Stimulated activated CD8-positive, alpha-beta memory T cell treated with anti-CD3 and anti-CD28 coated beads, Interleukin-7, amount 100 ng/mL, for 48 hours (primary cell): ENCODE measurements at places on chromosomes 3 and 15.

GRCh38 chr3:49411535-49411967, 225 bp downstream of the RHOA start:
- no peak for DNase-seq

DNA sequence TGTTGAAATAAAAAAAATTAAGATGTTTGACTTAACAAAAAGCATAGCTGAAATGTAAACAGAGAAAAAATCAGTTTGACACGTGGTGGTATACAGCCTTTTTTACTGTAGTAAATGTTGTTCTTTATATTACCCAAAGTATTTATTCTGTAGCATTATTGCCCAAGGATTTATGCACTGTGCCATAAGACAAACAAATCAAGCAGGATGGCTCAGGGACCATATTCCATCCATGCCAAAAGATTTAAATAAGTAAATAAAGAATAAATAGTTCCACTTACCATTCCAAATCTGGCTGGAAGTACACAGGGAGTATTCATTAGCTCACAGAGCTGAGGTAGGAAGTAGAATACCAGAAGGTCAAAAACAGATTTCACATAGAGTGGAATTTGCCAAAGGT, 666.7 kb upstream of the CADM2 start:
- no peak for DNase-seq

GRCh38 chr3:189947948-189948723, 172.6 kb downstream of the P3H2 start:
- no peak for DNase-seq

GRCh38 chr15:100353449-100353848, 11.7 kb upstream of the ADAMTS17 start:
- DNase-seq = no peak

GRCh38 chr3:62546266-62546665, 172.9 kb upstream of the FEZF2 start:
- DNase-seq = no peak

- DNase-seq = no peak
Measured at GRCh38 chr15:70507772-70508371, 255.5 kb downstream of the UACA start.

- no peak for DNase-seq
Measured at GRCh38 chr3:194103983-194104751, 31.8 kb upstream of the HES1 start.

- no peak for DNase-seq
Measured at GRCh38 chr3:110166791-110167190, 829.4 kb upstream of the DPPA4 start.

GRCh38 chr3:54696313-54696712, 231.5 kb downstream of the LRTM1 start:
- DNase-seq = no peak

DNA sequence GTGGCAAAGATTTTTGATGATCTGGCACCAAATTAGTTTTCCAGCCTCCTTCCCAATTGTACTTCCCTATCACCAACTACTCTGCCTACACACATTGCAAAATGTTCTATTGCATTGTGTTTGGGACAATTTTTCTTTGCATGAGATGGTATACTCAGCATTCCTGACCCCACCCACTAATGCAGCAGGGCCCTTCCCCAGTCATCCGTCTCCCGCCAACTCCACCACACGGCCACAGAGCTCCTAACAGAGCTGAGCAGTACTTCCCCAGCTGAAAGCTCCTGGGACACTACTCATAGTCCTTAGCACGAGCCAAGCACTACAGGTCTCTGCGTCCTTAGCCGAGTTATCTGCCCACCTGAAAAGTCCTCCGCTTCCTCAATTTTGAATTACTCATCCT, 34.2 kb downstream of the TXNRD3 start:
- no peak for DNase-seq

- DNase-seq = no peak
Measured at GRCh38 chr15:48109856-48110531, 10.8 kb upstream of the SLC24A5 start.

DNA sequence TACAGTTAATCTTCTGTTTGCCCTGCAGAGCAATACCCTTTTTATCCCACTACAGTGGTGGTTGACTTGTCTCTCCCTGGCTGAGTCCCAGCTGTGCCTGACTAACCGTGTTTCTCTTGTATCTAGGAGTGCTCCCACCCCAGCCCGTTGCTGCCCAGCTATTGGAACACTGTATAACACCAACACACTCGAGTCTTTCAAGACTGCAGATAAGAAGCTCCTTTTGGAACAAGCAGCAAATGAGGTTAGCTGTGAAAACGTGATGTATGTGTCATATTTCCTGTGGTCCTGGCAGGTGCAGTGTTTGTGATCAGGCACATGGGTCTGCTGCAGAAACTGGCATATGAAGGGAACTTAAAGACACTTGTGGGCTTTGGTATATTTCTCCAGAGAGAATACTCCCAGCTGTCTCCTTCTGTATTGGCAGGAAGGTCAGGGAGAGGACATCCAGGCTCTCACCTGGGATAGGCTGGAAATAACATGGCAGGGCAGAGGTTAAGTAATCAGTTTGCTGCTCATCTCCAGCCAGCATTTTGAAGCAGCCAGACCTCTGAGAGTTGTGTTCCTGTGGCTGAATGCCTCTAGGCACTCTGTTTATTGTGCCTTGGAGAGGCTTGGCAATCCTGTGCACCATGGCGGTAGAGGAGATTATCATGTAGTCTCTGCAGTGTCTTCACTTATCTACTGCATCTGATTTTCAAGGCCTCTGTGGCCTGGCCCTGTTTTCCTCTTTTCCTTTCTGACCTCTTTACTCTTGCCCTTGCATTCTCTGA, 34.8 kb downstream of the ATG7 start:
- DNase-seq = no peak

DNA sequence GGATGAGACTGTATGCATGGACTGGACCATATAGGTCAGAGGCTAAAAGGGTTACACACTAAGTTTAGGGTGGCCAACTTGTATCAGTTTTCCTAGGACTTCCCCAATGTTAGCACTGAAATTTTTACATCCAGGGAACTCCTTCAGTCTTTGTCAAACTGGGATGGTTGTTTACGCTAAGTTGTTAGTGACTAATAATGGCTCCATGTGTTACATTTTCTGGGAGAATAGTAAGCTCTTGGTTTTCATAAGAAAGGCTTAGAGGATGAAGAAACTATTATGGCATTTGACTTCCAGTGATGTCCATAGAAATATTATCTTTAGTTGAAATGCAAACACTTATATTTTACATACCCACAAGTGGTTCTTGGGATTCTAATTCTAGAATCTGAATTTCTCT, 57.9 kb upstream of the ST3GAL6 start:
- no peak for DNase-seq

DNA sequence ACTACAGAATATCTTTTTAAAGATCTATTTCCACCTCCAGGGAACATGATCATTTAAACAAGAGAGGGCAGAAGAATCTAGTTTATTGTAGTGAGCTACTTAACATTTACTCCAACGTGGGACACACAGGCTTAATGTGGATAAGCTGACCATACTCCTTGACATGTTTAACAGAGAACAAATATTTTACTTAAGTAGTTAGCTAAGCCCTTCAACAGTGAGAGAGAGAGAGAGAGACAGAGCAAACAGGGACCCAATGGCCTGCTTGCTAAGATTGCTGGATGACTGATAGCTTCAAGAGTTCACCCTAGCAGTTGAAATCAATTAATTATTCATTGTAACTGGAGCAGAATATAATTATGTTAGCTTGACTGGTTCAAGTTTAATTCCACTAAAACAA, 158.6 kb downstream of the ADAM10 start:
- DNase-seq = no peak

DNA sequence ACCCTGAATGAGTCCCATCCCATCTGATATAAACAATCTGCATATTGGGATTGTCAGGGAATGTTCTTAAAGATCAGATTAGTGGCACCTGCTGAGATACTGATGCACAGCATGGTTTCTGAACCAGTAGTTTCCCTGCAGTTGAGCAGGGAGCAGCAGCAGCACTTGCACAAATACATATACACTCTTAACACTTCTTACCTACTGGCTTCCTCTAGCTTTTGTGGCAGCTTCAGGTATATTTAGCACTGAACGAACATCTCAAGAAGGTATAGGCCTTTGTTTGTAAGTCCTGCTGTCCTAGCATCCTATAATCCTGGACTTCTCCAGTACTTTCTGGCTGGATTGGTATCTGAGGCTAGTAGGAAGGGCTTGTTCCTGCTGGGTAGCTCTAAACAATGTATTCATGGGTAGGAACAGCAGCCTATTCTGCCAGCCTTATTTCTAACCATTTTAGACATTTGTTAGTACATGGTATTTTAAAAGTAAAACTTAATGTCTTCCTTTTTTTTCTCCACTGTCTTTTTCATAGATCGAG, 4.5 kb downstream of the B2M start:
- DNase-seq = no peak

- no peak for DNase-seq
Measured at GRCh38 chr15:54288049-54288448, 309.8 kb downstream of the UNC13C start.

- no peak for DNase-seq
Measured at GRCh38 chr3:172859041-172859440, 108.5 kb downstream of the ECT2 start.

GRCh38 chr3:190041333-190042041, 79.2 kb downstream of the P3H2 start:
- no peak for DNase-seq

DNA sequence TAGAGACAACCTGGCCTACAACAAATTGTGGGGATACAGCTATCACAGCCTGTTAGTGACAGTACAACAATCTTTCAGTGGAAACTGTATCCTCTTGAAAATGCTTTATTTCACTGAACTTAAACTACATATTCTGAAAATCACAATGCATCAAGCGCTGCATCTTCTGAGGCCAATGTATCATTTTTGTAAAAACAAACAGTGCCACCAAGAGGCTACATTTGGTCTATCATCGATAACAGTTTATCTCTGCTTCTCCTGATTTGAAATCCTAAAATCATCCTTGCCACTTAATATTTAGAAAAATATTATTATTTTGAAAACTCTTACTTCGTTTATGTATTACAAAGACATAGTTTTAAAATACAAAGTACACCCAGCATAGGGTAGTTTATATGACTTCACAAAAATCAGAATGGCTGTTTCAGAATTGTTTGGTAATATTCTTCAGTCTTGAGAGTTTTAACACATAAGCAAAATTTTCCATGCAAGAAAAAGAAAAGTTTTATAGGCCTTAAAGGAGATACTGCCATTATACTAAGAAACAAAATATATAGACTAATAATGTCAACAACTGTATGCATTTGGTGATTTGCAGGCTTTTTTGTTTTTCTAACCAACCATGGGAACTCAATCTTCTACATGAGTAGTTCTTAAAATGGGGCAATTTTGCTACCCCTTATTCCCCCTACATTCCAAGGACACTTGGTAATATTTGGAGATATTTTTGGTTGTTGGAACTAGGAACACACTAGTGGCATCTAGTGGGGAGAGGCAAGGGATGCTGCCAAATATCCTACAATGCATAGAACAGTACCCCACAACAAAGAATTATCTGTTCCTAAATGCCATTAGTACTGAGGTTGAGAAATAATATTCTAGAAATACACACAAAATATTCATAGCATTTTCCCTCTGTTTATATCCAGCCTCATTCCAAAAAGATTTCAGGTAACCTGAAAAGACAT, 42.3 kb downstream of the WDR72 start:
- no peak for DNase-seq

DNA sequence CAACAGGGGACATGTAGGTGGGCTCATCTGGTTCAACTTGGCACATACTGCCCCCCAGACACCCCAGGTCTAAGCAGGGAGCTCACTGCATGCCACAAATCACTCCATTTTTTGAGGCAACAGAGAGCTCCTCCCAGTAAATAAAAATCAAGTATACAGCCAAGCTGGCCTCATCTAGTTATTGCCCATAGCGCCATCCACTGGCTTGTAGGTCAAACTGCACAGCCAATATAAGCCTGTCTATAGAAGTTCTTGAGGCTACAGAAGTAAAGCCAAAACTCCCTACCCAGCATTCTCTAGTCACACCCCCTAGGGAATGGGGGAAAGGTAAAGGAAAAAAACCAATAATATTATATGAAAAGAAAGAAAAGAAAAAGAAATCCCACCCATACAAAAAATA, 453.7 kb downstream of the ZNF385D start:
- DNase-seq = no peak

DNA sequence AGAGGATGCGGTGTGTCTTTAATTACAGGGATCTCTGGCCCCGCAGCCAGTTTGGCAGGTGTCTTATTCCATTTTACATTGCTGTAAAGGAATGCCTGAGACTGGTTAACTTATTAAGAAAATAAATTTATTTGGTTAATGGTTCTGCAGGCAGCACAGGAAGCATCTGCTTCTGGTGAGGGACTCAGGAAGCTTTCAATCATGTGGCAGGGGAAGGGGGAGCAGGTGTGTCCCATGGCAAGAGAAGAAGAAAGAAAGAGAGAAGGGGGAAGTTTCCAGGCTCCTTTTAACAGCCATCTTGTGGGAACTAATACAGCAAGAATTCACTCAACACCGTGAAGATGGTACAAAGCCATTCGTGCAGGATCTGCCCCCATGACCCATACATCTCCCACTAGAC, 128.0 kb upstream of the CRBN start:
- DNase-seq = no peak

DNA sequence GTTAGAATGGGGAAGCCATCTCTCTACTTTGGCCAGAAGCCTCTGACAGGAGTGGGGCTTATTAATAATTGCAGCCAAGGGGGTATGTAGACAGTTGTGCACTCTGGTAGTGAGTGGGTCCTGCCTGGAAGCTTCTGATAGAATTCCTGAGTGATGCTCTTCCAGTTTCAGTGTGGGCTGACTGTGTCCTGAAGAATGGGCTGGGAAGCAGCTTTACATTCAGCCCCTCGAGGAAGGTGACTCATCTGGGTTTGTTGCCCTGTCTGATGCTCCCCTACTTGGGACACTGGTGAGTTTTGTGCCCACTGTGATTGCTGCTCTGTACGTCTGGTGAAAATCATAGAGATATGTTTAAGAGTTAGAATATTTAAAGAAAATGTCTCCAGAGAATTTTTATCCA, 444.7 kb upstream of the RBMS3 start:
- no peak for DNase-seq

DNA sequence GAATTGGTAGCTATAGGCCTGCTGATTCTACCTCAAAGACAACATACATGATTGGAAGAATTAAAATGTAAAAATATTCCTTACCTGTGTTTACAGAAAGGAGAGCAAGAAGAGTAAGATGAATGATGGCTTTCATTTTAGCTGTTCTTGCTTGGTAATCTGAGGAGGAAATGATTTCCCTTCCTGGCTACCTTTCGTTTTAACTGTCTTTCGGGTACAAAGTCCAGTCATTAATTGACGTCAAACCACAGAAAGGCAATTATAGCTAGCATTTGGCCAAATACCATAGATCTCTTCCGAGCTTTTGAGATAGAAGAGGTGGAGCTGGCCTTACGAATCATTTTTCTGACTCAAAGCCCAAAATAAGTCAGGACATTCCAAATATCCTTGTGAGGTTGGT, at the start of gene MUC13:
Gene MUC13 (minus strand): TSS at position 175 of the 400 bp plus-strand sequence. CDS start 39 bp downstream, at position 136.
- DNase-seq = no peak

GRCh38 chr3:114223143-114223542, 14.2 kb downstream of the ZNF80 start:
- no peak for DNase-seq

DNA sequence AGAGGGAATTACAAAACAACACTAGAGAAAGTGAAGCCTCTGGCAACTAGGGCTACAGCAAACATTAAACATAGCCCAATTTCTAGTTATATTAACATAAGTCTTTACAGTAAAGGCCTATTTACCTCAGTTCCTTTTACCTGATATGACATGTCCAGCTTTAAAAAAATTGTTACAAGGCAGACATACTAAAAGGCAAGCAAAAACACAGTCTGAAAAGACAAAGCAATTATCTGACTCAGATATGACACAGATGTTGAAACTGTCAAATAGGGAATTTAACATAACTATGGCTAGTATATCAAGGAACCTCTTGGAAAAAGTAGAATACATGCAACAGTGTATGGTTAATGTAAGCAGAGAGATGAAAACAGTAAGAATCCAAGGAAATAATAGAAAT, 238.6 kb downstream of the RAP2B start:
- DNase-seq = no peak
